ENCODE measurements at places on chromosomes 6 and 20.

DNA sequence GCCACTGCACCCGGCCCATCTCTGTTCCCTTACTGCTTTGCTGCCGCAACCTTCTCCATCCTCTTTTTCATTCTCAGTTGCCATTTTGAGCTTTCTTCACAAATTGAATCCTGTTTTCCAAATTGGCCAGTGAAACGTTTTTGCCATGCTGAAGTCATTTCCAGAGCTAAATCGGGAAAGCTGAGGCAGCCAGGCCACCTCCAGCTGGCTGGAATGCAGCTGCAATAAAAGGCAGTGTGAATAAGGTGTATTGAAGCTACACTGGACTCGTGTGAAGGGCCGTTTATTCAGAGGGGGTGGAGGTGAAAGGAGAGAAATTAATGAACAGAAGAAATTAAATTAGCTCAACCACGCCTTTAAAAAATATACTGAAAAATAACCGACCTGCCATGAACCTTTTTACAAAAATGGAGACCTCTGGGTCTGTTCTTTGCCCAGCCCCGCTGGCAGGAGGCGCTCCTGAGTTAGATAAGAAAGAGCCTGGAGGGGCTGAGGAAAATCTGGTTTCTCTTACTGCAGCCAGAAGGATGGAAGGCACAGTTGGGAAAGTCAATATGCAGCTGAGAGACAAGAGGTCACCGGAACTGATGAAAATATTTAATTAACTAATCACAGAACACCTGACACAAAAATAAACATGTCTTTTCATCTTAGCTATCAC, 283.9 kb downstream of the FOXC1 start:
- DNase-seq: no peak

GRCh38 chr20:63778857-63779256, 39.3 kb downstream of the SLC2A4RG start:
- DNase-seq: no peak

DNA sequence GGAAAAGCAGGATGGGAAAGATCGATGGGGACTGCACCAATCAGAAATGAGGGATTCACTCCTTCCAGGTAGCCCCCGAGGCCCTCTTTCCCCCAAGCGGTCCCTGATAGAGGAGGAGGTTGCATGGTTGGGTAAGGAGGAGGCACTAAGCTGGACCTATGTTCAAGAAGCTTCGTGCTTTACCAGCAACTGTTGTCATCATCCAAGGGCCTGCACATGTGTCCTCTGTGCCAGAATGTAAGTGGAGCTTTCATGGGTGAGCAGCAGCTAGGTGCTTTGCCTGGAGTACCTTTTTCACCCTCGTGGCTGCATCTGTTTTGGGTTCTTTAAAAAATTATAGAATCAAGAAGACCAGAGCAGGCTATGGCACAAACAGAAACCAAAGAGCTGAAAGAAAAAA, 54.0 kb downstream of the GMPR start:
- DNase-seq: no peak

DNA sequence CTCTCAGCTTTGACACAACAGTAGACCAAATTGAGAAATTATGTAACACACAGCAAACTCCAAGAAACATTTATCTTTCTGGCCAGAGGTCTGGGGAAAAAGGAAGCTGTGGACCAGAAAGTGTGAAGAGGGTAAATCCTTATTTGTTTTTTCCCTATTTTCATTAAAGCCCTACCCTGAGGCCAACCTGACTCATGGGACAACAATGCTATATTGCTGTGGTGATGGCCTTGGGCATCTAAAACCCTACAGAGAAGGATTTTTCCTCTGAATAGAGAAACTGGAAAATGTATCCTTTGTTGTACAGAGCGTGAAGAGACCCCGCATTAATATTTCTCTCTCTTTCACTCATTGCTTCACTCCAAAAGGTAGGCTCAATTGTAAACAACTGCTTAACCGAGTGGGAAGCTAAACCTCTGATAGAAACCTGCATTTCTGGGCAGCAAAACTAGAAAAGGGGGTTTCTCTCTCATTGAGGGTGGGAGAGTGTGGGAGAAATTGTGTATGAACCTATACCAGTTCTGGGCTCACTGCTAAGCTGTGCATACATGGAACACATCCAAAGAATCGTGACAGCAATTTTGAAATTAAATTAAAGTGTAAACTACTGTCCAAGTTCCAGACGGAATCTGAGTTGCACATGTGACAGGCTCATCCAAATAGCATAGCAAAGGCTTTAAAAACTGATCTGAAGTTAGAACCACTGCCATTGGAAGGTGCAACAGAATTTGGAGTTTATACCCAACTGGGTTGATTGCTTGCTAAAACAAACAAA, 175.5 kb downstream of the CLVS2 start:
- DNase-seq: no peak

GRCh38 chr6:79705456-79705995, 74.4 kb downstream of the SH3BGRL2 start:
- no peak for DNase-seq

GRCh38 chr6:71459162-71459561, 170.6 kb downstream of the OGFRL1 start:
- no peak for DNase-seq

- DNase-seq: no peak
Measured at GRCh38 chr6:165988757-165989456, 178.7 kb downstream of the TBXT start.

- DNase-seq: no peak
Measured at GRCh38 chr6:95530176-95530819, 47.0 kb upstream of the MANEA start.

DNA sequence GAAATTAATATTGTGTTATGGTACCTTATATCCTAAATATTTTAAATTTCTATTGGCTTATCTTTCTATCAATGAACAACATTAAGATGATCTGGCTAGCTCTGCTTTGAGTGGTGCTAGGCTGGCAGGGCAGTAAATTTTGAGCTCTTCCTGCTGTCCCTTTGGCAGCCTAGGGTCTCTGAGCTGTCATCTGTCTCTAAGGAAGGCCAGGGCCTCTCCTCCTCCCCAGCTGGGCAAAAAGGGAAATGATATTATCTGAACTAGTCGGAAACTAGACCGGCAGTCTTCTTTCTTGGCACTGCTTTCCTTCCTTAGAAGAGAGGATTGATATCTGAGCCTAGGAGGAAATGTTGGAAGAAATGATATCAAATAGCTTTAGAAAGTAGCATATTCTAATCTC, 176.7 kb upstream of the BTBD3 start:
- DNase-seq: no peak

- DNase-seq: no peak
Measured at GRCh38 chr20:33181482-33182093, 13.6 kb downstream of the BPIFA2 start.

DNA sequence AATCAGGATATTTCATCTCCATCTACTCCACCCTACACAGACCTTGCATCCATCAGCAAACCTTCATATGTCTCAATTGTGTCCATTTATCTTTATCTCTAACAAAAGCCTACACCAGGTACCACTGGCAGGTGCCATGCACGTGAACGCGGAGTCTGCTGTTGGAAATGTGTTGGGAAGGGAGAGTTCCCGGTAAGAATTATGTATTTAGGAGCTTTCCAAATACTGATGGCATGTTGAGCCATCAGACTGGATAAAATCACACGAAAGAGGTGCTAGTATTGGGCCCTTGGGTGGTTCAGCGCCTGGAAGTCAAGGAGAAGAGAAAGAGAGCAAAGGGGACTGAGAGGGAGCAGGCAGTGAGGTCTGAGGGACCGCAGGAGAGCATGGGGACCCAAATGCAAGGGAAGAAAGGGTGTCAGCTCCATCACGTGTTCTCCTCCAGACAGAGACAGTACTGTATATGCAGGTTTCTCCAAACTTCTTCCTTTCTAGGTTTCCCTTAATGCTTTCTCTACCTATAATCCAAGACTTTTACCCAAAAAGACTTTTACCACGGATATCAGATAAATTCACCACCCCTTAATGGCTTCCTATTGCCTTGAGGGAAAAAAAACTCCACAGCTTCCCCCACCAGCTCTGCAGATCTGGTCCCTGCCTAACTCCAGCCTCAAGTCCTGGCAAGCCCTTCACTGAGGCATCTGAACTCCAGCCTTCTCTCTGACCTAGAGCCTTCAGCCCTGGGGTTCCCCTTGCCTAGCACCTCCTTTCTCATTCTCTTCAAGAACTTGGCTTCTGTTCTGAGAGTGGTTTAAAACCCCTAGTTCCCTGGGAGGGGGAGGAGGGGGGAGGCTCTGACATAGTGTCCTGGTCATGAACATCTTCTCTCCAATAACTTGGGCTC, 4.8 kb upstream of the ZNF217 start:
- DNase-seq: no peak

DNA sequence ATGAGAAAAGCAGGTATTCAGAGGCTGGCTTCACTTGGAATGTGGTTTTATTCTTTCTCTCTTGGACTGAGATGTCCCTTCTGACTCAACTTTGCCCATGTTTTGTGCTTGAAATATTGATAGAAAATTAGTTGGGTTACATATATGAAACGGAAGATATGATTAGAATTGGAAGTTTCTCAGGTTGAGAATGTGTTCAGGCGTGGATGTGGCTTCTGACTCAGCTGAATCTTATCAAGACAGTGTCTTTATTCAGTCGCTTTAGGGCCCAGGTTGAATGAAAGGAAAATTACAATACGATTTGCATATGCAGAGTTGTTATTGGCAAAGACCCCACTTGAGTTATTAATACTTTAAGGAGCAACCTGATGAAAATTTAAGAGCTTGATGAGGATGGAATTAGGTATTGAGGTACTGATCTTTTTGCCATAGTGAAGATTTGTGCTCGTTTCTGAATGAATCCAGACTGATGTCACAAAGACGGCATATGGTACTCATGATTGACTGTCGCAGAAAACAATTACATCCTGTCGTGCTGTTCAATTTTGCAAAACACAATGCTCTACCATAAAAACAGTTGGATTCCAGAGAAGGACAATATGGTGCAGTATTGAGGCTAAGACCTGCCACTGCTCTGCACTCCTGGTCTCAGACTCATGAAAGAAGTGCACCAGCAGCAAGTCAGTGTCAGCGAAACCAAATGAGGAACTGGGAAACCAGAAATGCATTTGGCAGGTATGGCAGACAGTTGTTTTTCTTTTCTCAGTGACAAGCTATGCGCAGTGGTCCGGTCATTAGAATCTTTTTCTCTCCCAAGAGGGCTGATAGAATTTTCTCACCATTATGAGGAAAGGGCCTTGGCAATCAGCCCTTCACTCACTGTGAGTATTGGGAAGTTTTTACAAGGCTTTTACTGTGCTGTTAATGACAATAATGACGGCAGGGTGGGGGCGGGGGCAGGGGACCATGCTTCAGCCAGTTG, 158.3 kb downstream of the DOK5 start:
- no peak for DNase-seq

DNA sequence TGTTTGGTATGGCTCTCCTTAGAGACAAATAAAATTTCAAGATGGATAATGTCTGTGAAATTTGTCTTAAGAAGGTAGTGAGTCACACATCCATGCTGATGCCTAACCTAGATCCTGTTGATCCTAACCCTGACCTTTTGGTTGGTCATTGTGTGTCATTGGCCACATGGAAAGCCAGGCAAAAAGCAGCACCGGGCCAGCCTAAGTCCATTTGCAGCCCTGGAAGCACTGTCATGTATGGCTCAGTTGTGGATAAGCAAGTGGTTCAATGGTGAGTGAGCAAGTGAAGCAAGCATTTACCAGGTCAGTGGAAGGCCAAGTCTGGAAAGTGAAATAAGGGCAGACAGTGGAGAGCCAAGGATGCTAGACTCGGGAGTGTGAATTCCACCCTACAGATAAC, 12.1 kb upstream of the XRN2 start:
- DNase-seq: no peak

DNA sequence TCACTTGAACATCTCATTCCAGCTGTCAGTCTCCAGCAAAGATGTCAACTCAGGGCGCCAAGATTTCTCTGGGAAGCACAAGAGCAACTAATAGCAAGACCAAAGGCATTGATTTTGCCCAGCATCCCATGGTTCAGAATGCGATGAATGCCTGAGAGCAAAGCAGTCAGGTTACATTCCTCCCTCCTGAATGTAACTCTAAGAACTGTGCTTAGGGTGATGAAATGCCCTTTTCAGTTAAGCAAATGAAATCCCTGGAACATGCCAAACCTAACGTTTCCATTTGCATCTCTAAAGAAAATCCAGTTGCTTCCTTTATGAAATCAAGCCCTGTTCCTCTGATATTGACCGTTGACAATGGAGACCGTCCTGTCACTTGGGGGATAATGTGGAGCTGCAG, 224.0 kb upstream of the PLN start:
- DNase-seq: no peak

DNA sequence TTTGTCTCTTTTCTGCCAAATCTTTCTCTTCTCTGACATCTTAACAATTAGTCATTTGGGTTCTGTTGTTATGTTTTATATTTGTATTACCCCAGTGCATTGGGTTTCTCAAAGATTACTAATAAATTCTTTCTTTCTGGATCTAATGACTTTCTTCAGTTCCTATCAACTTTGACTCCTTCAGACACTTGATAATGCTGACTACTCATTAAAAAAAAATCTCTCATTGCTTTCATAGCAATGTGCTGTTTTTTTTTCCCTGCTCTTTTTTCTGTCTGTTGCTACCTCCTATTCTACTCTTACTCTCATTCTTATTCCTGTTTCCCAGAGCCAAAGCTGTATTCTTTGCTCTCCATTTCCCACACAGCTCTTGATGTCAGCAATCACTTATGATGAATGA, 81.3 kb upstream of the MAP3K7 start:
- no peak for DNase-seq

- no peak for DNase-seq
Measured at GRCh38 chr6:43082806-43083655, 6.9 kb downstream of the PTK7 start.

DNA sequence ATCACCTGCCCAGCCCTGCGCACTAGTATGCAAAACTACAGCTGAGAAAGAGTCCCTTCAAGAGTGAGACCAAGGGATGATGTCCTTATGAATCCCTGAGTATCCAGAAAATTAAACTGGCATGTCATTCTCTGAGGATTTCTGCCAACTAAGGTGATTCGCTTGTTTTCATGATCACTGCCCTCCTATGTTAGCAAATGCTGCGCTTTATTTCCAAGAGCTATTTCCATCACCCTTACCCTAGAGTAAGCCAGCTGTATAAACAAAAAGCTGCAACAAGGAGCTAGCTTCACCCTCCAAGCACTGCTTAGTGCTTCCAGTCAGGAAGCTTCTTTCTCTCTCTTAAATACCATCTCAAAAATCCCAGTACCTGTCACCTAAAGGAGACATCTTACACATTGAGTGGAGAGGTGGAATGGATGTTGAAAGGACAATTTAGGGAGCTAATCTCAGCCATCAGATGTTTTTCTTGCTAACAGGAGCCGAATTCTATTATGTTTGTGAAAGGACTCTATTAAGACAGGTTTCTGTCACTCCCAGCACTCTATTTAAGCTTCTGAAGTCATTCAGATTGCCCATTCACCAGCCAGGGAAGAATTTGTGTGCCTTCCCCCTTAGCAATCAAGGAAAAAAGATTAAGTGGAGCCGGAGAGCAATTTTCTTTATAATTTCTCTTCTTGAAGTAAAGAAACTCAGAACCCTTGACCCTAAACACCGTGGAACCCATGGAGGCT, 322.2 kb downstream of the NRN1 start:
- DNase-seq: no peak

DNA sequence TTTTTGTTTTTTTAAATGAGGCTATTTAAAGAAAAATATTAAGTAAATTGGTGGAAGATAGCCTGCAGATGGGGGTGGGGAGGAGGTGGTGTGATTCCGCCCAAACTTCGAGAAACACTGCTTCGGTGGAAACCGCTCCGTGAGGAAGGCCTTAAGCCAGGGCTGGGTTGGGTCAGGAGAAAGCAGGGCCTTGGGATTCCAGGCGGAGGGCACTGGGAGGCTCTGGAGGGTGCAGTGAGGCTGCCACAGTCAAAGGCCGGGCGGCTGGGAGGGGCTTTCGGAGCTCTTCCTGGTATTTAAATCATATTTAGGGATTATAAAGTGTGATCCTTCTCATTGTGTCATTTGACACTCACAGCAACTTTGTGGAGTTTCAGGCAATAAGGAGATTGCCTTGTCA, 22.2 kb upstream of the SCRT2 start:
- DNase-seq: no peak
